ENCODE measurements at places on chromosomes 2 and 18. TPM values are rescaled to one million over a fixed set of nuclear protein-coding genes. Genes with fewer than 3 reads are reported as not detected.

DNA sequence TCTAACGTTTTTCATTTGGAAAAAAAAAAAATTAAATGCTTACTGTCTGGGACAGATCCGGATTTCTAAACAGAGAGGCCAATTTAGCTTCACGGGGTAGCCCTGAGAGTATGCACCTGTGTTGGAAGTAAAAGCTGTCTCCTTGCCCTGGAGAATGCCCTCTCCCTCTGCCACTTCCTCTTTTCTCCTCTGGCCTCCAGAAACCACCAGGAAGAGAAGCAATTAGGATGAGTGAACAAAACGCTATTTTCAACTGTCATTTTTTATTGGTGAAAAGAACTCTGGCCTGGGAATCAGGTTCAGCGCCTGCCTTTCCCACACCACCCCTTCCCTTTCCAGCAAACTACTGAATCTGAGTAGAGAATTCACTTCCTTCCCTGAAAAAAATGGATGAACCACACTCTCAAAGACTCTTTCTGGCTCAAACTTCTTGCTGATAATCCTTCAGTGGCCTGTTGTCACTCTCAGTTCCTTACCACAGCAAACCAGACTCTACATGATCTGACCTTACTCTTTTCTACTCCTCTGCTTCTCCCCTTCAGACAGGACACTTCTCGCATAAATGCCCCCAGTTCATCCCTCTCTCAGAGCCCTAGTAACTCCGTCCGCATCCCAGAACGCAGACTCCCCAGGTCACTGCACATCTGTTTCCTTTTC is 29.8 kb downstream of the KLF7 start:
- no peak for DNase-seq

DNA sequence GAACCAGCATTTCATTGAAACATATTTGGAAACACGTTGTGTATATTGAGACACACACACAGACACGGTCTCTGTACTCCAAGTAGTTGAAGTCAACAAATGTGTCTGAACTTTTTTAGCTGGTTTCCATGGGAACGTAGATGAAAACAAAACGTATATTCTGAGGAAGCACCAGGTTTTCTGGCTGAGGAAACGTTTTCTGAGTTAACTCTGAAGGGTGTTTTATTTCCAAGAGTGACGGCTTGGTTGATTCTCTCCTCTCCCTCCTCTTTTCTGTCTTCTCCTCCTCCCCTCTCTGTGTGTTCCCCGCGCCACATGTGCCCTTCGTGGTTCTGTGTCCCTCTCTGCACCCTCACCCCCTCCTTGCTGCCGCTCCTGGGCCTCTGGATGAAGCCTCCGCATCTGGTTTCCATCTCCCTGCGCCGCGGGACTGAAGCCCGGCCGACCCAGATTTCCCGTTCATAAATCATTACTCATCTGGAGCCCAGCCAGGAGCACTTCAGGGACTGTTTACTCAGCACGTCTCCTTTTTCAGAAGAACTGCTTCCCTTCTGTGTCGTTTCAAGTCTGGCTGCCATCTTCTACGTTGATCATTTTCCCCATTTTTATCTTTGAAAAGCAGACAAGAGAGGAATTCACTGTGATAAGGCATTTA is 122.7 kb downstream of the COL6A3 start:
- peak; percentile 88 for DNase-seq

- no peak for DNase-seq
Observed at GRCh38 chr2:205754285-205754923, 72.1 kb downstream of the NRP2 start.

DNA sequence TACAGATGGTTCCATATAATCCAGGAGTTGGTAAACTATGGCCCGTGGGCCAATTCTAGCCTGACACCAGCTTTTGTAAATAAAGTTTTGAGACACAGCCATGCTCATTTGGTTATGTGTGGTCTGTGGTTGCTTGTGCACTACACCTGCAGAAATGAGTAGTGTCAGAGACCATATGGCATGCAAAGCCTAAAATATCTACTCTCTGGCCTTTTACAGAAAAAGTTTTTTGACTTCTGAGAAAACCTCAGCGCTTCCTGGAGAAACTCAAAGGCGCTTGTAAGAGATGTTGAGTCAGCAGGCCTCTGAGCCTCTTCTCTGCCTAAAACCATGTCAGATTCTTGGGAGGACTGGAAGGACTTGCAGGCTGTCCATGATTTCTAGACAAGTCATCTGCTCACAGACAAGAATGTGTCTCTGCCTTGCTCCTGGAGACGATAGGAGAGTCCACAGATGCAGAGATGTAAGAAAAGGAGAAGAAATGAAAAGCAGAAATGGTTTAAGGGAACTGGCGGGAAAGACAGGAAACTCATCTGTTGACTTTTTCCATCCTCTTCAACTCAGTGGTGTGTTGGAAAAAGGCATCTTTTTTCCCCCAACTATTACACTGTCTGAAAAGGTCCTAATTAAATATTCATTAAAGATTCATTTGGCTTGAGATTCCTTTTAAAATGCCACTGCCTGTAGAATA is 5.2 kb downstream of the TTC39C start:
- no peak for DNase-seq

DNA sequence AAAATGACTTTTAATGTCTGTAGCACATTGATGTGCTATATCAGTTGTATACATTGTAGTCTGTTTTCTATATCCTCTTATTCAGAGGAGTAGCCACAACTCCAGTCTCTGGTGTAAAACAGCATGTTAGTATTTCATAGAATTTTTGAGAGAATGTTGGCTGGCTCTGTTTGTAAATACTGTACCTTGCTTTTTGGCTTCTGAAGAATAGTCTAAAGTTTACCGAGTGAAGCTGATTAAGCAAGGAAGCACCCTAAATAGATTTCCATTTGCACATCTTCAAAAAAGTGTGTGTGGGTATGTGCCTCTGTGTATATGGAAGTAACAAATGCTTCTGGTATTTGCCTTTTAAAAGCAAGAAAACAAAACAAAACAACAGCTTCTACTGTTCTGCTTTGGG is 50.5 kb downstream of the MAP4K4 start:
- no peak for DNase-seq

- no peak for DNase-seq
Observed at GRCh38 chr18:13366541-13366940, 148.0 kb downstream of the LDLRAD4 start.

The CDKL4 gene
- total RNA-seq = not detected

Data from foreskin keratinocyte (primary cell).